ENCODE measurements at places on chromosomes 7 and 10. TPM values are rescaled to one million over a fixed set of nuclear protein-coding genes. Genes with fewer than 3 reads are reported as not detected.

The RADIL gene
- total RNA-seq: not detected

The HOXA11 gene
- 74.3 TPM for total RNA-seq

DNA sequence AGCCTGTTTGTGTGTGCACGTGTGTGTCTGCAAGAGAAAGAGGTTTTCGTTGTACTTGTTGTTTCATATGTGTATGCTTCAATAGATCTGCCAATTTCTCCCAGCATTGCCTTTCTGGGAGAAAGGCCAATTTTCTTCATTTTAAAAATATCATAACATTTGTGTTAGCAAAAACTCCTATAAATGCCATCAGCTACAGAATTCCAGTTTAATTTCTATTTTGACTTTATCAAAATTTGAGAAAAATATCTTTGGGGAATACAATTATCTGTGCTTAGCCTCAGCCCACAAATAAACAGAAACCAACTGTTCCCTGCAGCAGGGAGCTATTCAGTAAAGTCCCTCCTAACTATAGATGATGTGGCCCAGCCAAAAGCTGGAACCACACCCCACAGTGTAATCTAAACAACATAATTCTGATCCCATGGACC lies 68.3 kb upstream of the MGMT start:
- DNase-seq: no peak

- DNase-seq: peak; percentile 69
Observed at GRCh38 chr10:13440185-13441061, 88.4 kb downstream of the BEND7 start.

The OAT gene
- 28.9 TPM for total RNA-seq

DNA sequence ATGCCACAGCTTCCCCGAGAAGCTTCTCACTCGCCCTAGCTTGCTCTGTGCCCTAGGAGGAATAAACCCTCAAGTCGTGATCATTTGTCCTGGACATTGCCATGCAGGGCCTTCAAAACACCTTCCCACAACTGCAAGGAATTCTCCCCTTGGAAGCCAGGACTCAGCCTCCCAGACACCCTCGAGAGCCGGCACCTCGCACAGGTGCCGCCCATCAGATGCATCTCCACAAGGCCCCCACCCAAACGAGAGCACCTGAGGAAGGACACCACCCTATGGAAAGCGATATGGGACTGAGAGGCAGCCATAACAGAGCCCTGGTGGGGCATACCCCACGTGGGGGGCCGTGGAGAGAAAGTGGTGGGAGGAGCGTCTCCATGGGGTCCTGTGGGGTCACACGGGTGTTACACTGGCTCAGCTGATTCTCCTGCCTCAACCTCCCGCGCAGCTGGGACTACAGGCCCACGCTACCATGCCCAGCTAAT lies 77.6 kb upstream of the FOXK1 start:
- no peak for DNase-seq

The PODXL gene
- total RNA-seq: 55.9 TPM

GRCh38 chr7:107528461-107528860 lies 35.3 kb downstream of the COG5 start:
- no peak for DNase-seq

- DNase-seq: no peak
Observed at GRCh38 chr7:26723129-26723528, 141.3 kb downstream of the SKAP2 start.

DNA sequence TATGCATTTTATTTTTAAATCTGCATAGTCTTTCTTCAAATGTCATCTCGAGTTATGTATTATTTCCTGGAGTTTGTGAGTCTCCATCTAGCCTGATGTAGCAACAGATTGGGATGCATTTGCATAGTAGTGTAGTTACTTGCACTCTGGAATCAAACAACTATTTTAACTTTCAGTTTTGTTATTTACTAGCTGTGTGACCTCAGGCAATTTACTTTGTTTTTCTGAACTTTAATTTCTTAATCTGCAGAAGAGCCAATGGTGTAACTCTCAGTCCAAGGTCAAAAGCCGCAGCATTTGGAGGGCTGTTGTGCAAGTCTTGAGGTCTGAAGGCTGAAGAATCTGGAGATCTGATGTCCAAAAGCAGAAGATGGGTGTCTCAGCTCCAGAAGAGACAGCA lies 175.8 kb upstream of the SORCS1 start:
- no peak for DNase-seq

The SEMA3D gene
- total RNA-seq: not detected

DNA sequence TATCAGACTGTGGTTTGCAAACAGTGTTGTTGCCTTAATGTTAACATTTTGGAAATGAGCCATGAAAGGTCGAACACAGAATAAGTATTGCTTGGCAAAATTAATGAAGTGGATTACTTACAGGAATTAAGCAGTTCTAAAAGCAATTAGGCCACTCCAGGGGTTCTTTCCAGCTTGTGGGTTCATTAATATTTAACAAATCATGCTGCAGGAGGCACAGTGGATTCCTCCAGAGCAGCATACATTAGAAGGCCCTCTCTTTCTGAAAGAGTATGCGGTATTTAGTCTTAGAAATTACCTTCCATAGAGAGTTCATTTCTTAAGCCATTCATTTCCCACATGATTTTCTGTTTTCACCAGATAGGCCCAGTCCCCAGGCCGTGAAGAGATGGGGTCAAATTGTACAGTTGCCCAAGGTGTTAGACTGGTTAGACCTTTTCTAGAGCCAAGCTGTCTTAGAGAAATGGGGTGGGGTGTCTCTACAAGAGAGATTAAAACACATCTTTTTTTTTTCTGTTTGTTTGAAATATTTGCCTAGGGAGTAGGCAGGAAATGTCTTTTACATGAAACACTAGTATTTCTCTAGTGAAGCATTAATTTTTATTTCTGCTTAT lies 40.0 kb upstream of the AGR3 start:
- peak; percentile 84 for DNase-seq

DNA sequence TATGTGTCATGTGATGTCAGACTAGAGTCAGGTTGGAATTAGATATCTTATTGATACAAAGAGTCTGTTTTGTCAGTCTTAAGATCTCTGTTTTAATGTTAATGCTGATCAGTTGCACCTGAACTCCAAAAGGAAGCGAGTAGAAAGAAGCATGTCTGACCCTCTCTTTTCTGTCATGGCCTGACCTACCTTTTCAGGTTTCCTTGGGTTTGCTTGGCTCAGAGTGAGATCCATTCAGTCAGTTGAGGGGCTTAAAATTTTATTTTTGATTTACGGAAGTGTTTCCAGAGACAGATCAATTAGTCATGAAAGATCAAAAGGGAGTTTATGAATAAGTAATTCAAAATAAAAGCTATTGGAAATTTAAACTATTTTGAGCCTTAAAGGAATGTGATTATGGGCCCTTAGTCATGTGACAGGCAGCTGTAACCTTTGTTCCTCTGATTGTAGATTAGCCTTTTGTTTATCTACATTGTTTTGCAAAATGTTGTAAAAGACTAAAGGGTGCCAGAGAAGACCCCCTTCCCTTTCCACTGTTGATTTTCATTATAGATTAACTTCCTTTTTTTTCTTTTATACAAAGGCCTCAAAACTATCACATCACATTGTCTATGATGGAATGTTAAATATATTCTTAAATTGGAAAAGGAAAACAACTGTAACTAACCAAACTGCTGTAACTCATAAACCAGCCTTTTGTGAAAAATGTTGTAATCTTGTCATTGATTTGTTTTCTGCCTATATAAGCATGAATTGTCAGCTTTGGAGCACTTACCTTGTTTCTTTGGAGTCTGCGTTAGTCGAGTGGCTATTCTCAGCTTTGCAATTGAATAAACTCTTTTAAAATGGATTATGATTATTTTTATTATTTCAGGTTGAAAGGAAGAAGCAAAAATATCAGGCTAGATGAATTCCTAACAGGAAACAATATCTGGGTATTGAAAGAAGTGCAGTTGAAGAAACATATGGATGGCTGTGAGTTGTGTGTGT lies 195.5 kb upstream of the MBL2 start:
- DNase-seq: no peak

All from HT-29 (cell line).